Heart left ventricle (tissue), 16 donors: ENCODE measurements at places on chromosomes 5 and 9. TPM values are rescaled to one million over a fixed set of nuclear protein-coding genes. Genes with fewer than 3 reads are reported as not detected.

DNA sequence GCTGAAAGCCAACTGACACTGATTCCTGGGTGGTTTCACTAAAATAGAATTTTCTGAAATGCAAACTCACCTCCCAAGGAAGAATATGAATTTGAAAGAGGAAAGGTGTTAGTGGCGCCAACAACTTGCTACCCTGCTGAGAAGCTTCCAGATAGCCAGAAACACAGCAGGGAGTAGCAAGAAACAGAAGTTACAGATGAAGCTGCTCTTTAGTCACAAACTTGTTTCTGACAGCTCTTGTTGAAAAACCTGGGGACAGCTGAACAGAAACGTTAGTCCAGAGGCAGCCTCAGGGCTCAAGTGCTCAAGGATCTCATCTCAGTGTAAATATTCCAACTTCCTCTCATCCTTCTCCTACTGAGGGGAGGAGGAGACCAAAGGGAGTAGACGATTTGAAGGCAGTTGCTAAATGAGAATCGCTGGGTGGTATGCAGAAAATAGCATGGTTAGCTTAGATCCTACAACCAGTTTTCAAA lies 184.1 kb downstream of the PDE4D start:
- DNase-seq, result no peak
- no peaks in the 10 kb centered on the region for H3K4me1 ChIP-seq

- no peak for DNase-seq
- H3K27ac ChIP-seq, result no peak overlapping the region
- no peak overlapping the region for H3K4me3 ChIP-seq
- no peaks in the 10 kb centered on the region for H3K27me3 ChIP-seq
- H3K4me1 ChIP-seq, result no peaks in the 10 kb centered on the region
Measured at GRCh38 chr5:10505517-10506095, 58.3 kb upstream of the ANKRD33B start.

DNA sequence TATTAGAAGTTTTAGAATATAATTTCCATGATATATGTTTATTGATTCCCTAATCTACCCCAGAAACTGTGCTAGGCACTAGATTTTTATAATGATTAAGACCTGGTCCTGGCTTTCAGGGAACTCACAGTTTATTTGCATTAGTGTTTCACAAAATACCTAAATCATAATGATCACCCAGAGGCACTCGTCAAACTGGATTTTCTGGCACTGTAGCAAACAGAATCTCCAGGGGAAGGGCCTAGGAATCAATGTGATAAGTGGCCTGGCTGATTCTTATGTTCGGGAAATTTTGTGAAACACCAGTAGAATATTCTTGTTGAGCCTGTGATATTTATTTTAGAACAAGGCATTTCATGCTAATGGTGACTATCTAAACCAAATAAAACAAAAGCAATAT lies 37.4 kb upstream of the SRP19 start:
- no peaks in the 10 kb centered on the region for H3K4me1 ChIP-seq
- no peak overlapping the region for H3K27ac ChIP-seq
- H3K27me3 ChIP-seq, result no peaks in the 10 kb centered on the region
- DNase-seq, result no peak
- H3K4me3 ChIP-seq, result no peak overlapping the region
- peaks cover 96% of the 10 kb centered on the region for H3K36me3 ChIP-seq

MEIKIN gene
- not detected for total RNA-seq

- no peak overlapping the region for H3K27ac ChIP-seq
- no peak overlapping the region for H3K4me3 ChIP-seq
- no peaks in the 10 kb centered on the region for H3K4me1 ChIP-seq
Measured at GRCh38 chr5:85545129-85545528, 1072.6 kb upstream of the COX7C start.

DNA sequence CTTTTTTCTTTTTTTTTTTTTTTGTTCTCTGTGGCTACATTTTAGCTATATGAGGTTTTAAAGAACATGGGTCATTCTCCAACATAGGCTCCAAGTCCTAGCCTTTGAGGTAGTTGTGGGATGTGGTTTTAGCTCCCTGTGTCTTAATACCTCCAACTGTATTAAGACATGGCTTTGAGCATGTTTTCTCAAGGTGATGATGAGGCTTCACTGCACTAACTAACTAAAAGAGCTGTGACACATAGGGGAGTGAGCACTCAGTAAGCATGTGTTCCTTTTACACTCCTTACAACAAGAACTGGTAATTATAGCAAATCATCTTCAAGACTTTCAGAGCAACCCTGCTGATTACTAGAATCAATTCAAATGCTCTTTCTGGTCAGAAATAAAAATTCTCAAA lies 333.6 kb upstream of the CCNH start:
- no peaks in the 10 kb centered on the region for H3K36me3 ChIP-seq
- no peak overlapping the region for H3K27ac ChIP-seq
- DNase-seq, result no peak

DNA sequence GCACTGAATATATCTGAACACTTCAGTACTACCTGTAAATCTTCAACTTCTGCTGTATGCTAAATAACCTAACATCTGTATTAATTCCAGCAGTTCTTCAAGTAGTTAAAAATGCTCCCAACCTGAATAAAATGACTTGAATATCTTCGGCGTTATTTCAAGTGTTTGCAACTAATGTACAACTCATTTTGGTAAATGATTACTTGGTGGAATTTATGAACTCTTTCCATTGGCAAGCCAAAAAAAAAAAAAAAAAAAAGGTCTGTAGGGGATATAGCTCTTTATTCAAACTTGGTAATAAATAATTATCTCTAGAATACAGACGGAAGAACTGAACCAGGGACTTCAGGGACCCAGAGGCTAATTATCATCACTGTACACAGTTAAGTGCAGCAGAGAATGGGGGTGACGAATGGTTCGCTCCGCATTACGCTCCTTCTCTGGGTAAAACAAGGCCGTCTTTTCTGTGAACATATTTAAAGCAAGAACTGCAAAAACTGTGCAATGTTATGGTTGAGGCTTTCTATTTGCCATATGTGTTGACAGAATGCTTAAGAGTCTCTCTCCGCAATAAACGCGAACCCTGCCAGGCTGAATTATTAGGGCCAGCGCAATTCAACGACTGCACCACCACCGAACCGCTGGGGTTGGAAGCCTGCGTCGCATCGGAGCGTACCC lies 1.9 kb upstream of the ERBIN start:
- H3K27ac ChIP-seq, result peak overlapping the region; percentile 99
- peak overlapping the region; percentile 91 for H3K4me3 ChIP-seq
- no peaks in the 10 kb centered on the region for H3K36me3 ChIP-seq
- peaks cover 9% of the 10 kb centered on the region for H3K4me1 ChIP-seq
- DNase-seq, result no peak

PCDHGA12 gene
- 5.6 TPM for total RNA-seq

GRCh38 chr5:126912616-126913200 lies 117.7 kb downstream of the MARCHF3 start:
- no peaks in the 10 kb centered on the region for H3K4me1 ChIP-seq
- H3K27me3 ChIP-seq, result no peaks in the 10 kb centered on the region
- H3K4me3 ChIP-seq, result no peak overlapping the region
- no peak overlapping the region for H3K27ac ChIP-seq
- no peak for DNase-seq

SVEP1 gene
- total RNA-seq, result 5.4 TPM

CTNND2 gene
- total RNA-seq, result 30.4 TPM

NFIB gene
- 116 TPM for total RNA-seq

FOXD4L3 gene
- not detected for total RNA-seq

- H3K4me3 ChIP-seq, result no peak overlapping the region
- DNase-seq, result peak; percentile 55
- peaks cover 68% of the 10 kb centered on the region for H3K4me1 ChIP-seq
- peak overlapping the region; percentile 94 for H3K27ac ChIP-seq
- H3K27me3 ChIP-seq, result no peaks in the 10 kb centered on the region
Measured at GRCh38 chr9:129318121-129319075, 140.3 kb upstream of the IER5L start.

VCAN gene
- total RNA-seq, result 31.3 TPM

- DNase-seq, result no peak
- no peaks in the 10 kb centered on the region for H3K4me1 ChIP-seq
- H3K36me3 ChIP-seq, result no peaks in the 10 kb centered on the region
- no peaks in the 10 kb centered on the region for H3K27me3 ChIP-seq
- H3K27ac ChIP-seq, result no peak overlapping the region
- H3K4me3 ChIP-seq, result no peak overlapping the region
Measured at GRCh38 chr5:82942083-82942881, 134.9 kb downstream of the TMEM167A start.

PPP3R2 gene
- not detected for total RNA-seq

DNA sequence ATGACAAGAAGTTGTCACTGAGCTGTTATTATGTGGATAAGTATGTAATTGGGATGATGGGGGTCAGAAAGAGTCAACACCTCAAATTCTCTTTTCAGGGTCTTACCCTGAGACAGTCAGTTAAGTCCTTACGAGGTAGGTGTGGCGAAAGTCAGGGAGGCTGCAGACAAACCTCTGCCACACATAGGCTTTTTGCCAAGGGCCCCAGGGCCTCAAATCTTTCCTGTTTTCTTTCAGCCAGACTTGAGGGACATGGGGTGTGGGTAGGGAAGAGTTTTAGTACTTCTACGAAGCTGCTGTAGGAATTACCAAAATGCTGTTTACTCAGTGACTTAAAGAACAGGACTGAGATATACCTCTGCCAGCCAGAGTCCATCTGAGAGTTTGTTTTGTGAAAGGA lies 13.8 kb downstream of the OR2S2 start:
- peak overlapping the region; percentile 11 for H3K27ac ChIP-seq
- no peaks in the 10 kb centered on the region for H3K27me3 ChIP-seq
- peaks cover 20% of the 10 kb centered on the region for H3K4me1 ChIP-seq

DNA sequence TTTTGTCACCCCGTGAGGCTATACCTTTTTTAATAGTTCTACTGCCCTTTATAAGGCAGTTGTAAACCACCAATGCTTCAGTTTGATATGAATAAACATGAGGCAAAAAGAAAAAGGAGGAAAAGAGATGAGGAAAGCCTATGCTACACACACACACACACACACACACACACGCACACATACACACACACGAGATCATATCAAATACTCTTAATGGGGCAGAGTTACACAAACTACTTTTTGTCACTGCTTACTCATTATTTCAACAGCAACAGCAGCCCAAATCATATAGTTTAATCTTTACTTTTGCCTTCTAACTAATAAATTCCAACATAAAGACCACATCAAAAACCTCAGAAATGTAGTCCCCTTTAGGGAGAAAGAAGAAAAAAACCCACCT lies 116.8 kb upstream of the PAM start:
- H3K4me3 ChIP-seq, result no peak overlapping the region
- no peaks in the 10 kb centered on the region for H3K36me3 ChIP-seq
- peak overlapping the region; percentile 23 for H3K27ac ChIP-seq
- H3K27me3 ChIP-seq, result no peaks in the 10 kb centered on the region

- no peaks in the 10 kb centered on the region for H3K27me3 ChIP-seq
- DNase-seq, result no peak
- H3K4me3 ChIP-seq, result no peak overlapping the region
- no peaks in the 10 kb centered on the region for H3K36me3 ChIP-seq
- H3K4me1 ChIP-seq, result no peaks in the 10 kb centered on the region
Measured at GRCh38 chr5:28328681-28329080, 1290.3 kb upstream of the CDH9 start.

AJM1 gene
- total RNA-seq, result 4.1 TPM

SCGB3A2 gene
- not detected for total RNA-seq

- H3K36me3 ChIP-seq, result no peaks in the 10 kb centered on the region
- no peak overlapping the region for H3K4me3 ChIP-seq
- no peak for DNase-seq
- H3K4me1 ChIP-seq, result no peaks in the 10 kb centered on the region
Measured at GRCh38 chr9:95193480-95193879, 124.0 kb downstream of the FANCC start.

GRCh38 chr5:161295721-161296250 lies 250.7 kb downstream of the GABRB2 start:
- no peaks in the 10 kb centered on the region for H3K4me1 ChIP-seq
- H3K4me3 ChIP-seq, result no peak overlapping the region
- no peaks in the 10 kb centered on the region for H3K36me3 ChIP-seq
- no peak overlapping the region for H3K27ac ChIP-seq
- H3K27me3 ChIP-seq, result no peaks in the 10 kb centered on the region

DMGDH gene
- 2.2 TPM for total RNA-seq
